ENCODE measurements at places on chromosomes 13 and 19.
A peak's percentile ranks its signal among the peaks of the same experiment; 100 is the strongest.

- peaks cover 10% of the 10 kb centered on the region for H3K36me3 ChIP-seq
- DNase-seq = no peak
- H3K4me3 ChIP-seq = no peak overlapping the region
- peak overlapping the region; percentile 45 for H3K27ac ChIP-seq
Measured at GRCh38 chr13:114010401-114011101, 36.7 kb upstream of the C13orf46 start.

DNA sequence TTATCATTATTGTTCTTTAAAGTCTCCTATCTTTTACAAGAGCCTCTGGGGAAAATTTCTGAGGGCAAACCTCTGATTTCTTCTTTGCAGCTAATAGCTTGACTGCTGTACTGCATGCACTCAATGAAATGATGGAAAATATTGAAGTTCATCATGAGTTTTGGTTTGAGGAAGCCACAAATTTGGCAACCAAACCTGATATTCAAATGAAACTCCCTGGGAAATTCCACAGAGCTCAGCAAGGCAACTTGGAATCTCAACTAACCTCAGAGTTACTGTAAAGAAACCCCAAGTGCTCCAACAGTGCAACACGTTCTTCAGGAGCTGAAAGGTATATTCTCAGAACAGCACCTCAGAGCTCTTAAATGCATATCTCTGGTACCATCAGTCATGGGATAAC lies 14.2 kb upstream of the RNF6 start:
- no peak overlapping the region for H3K27ac ChIP-seq
- H3K27me3 ChIP-seq = peaks cover 16% of the 10 kb centered on the region
- H3K36me3 ChIP-seq = no peaks in the 10 kb centered on the region
- no peaks in the 10 kb centered on the region for H3K4me1 ChIP-seq
- DNase-seq = no peak

DNA sequence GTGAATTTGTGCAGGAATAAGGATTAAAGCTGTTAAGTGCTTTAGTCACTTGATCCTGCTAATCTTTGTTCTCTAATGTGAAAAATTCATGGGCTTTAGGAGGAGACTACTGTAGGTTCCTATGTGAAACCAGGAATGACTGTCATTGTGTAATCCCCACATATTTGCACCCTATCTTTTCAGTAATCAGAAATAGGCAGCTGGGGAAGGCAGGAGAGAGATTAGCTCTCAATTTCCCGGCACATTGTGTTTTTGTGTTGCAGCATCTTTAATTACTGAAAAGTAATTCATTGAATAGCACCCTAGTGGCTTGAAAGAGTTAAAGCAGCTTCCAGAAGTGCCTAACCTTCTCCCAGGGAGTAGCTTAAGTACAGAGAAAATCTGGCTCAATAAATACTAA lies 282.9 kb downstream of the OLFM4 start:
- H3K4me3 ChIP-seq = no peak overlapping the region
- no peaks in the 10 kb centered on the region for H3K4me1 ChIP-seq
- H3K27ac ChIP-seq = no peak overlapping the region
- peaks cover 2% of the 10 kb centered on the region for H3K27me3 ChIP-seq
- DNase-seq = no peak

GRCh38 chr19:15124572-15125231 lies 17.5 kb downstream of the SYDE1 start:
- H3K27ac ChIP-seq = peak overlapping the region; percentile 100
- H3K36me3 ChIP-seq = peaks cover 8% of the 10 kb centered on the region
- peak; percentile 67 for DNase-seq
- H3K4me3 ChIP-seq = peak overlapping the region; percentile 95
- H3K27me3 ChIP-seq = no peaks in the 10 kb centered on the region
- peaks cover 5% of the 10 kb centered on the region for H3K4me1 ChIP-seq

- peaks cover 11% of the 10 kb centered on the region for H3K4me1 ChIP-seq
- no peak overlapping the region for H3K4me3 ChIP-seq
Measured at GRCh38 chr13:38905081-38905480, 85.5 kb downstream of the STOML3 start.

DNA sequence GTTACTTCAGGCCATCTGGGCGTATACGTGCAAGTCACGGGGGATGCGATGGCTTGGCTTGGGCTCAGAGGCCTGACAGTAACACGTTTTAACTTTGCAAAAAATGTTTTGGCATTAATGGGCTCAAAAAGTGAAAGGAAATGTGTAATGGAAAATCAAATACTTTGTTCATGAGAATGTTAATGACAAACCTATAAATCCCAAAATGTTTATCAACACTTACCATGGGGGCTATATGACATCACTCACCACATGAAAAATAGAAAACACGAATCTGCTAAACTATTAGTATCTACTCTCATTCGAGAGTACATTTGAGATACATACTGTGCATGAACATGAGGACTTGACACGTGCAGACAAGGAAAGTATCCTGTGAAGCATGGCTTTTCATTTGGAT lies 91.7 kb downstream of the FAM216B start:
- peaks cover 23% of the 10 kb centered on the region for H3K4me1 ChIP-seq
- H3K27ac ChIP-seq = no peak overlapping the region
- H3K27me3 ChIP-seq = peaks cover 58% of the 10 kb centered on the region
- DNase-seq = no peak
- H3K36me3 ChIP-seq = no peaks in the 10 kb centered on the region

GRCh38 chr13:50340146-50340545 lies 324.9 kb downstream of the KCNRG start:
- peaks cover 3% of the 10 kb centered on the region for H3K4me1 ChIP-seq
- H3K36me3 ChIP-seq = no peaks in the 10 kb centered on the region
- DNase-seq = no peak
- H3K27ac ChIP-seq = no peak overlapping the region
- H3K27me3 ChIP-seq = peaks cover 4% of the 10 kb centered on the region
- no peak overlapping the region for H3K4me3 ChIP-seq

DNA sequence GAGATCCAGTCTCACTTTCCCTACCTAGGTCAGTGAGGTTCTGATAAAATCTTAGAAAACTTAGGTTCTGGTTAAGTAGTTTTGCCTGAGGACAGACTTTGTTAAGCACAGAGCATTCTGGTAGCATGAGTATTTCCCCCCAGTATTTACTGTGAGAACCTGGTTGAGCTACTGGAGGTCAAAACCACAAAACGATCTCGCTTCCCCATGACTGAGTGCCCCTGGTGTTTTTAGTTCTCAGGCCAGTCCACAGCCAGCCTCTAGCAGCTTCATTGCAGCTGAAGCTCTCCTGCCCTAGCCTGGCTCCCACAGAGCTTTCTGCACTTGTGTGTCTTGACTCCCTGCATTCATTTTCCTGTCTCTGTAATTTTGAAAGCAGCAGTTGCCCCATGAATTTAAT lies 1138.2 kb downstream of the UQCRFS1 start:
- H3K27ac ChIP-seq = peak overlapping the region; percentile 42
- H3K27me3 ChIP-seq = peaks cover 3% of the 10 kb centered on the region
- no peaks in the 10 kb centered on the region for H3K4me1 ChIP-seq
- no peak overlapping the region for H3K4me3 ChIP-seq
- H3K36me3 ChIP-seq = no peaks in the 10 kb centered on the region

- H3K27me3 ChIP-seq = peaks cover 16% of the 10 kb centered on the region
- H3K27ac ChIP-seq = no peak overlapping the region
- H3K4me3 ChIP-seq = no peak overlapping the region
- DNase-seq = no peak
Measured at GRCh38 chr19:6718741-6719539, 1.5 kb downstream of the C3 start.

DNA sequence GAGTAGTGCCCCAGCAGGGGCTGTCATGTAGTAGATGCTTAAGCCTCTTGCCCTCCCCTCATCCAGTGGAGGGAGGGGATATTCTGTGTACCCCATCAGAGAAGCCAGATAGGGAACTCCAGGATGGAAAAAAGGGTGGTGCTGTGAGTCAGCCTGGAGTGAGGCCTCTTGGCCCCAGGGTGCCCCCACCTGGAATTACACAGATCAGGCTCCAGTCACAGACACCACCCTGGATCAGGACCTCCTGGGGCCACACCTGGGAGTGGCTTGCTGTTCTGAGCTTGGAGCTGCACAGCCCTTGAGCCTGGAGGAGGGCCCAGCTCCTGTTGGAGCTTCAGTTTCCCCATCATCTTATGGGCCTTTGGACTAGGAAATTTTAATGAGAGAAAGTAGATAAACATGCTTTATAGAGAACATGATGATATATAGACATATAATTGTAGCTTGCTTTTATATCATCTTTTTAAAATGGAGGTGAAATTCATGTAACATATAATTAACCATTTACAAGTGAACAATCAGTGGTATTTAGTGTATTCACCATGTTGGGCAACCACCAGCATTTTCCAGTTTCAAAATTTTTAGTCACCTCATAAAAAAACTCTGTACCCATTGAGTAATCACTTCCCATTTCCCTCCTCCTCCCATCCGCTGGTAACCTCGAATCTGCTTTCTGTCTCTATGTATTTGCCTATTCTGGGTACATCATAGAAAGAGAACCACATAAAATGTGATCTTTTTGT lies 24.6 kb downstream of the CYP4F22 start:
- H3K4me3 ChIP-seq = no peak overlapping the region
- no peaks in the 10 kb centered on the region for H3K27me3 ChIP-seq
- no peak overlapping the region for H3K27ac ChIP-seq
- H3K4me1 ChIP-seq = no peaks in the 10 kb centered on the region
- DNase-seq = no peak

DNA sequence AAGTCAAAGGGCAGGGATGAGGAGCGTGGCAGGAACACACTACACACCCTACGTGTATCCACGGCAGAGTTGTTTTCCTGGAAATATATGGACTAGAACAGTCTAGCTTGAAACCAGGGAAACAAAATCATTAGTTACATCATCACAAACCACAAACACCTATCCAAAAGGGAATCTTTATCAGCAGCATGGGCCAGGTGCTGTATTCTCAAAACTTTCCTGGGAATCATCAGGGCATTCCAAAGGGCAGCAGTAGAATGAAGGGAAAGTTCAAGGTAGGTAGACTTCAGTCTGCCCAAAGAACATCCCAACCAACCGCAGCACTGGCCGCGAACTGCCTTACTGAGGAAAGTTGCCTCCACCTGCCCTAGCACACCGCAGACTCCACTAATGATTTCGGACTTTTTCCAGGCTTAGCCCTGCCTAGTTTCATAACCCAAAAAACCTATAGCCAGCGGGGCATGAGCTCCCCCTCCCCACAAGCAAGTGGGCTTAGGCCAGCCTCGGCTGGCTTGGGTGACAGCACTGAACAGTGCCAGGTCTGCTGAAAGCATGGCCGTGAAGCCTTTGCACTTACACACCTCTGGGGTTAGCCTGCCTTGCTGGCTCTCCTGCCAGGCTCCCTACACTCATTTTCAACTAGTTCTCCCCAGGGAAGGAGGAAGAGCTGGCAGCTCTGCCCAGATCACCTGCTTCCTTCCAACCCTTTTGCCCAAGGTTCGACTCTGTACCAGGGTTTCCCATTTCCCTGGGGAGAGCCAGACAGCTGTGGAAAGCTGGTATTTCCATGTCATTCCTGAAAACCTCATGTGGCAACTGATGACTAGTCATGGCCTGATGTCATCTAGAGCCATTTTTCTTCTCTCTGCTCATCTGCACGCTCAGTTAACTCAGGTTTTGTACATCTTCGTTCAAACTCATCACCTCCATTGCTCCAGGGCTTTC lies 77.3 kb upstream of the UBAC2 start:
- H3K27ac ChIP-seq = no peak overlapping the region
- H3K4me3 ChIP-seq = no peak overlapping the region
- no peaks in the 10 kb centered on the region for H3K4me1 ChIP-seq
- no peaks in the 10 kb centered on the region for H3K36me3 ChIP-seq

DNA sequence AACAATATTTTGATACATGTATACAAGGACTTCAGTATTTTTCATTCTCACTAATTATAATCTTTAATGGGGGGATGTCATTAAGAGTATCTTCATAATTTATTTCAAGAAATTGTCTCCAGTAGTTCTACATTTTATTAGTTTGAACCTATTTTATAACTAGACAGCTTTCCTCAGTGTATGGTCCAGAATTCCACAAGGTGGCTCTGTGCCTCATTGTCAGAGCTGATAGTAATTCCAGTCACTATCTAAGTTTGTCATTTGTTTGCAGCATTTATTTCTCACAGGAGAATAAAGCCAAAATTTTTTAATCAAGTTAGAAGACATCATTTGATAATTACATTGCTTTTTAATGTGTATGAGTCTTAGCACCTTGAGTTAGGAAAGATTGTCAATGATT lies 1633.0 kb upstream of the PCDH20 start:
- H3K27ac ChIP-seq = no peak overlapping the region
- H3K27me3 ChIP-seq = no peaks in the 10 kb centered on the region
- H3K4me3 ChIP-seq = no peak overlapping the region
- DNase-seq = no peak
- H3K36me3 ChIP-seq = no peaks in the 10 kb centered on the region
- H3K4me1 ChIP-seq = peaks cover 4% of the 10 kb centered on the region
